ENCODE measurements at places on chromosomes 12 and 14.

DNA sequence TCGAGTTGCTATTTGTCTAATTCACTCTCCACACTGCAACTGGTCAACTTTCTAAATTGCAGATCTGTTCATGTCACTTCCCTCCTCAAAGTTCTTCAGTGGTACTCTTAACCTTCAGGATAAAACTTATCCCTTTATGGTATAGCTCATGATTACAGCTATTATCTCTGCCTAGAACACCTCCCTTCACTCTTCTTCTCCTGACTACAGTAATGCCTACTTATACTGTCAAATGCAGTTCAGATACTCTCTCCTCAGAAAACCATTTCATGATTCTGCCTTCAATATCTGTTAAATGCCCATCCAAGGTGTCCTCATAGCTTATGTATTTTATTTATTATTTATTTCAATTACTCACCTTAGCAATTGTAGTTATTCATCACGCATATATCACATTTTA is 85.5 kb downstream of the FAR2 start:
- DNase-seq: no peak

- DNase-seq: no peak
Observed at GRCh38 chr12:94660436-94660835, 10.1 kb upstream of the TMCC3 start.

GRCh38 chr14:106277503-106277902 is 751.1 kb downstream of the TMEM121 start:
- DNase-seq: no peak

DNA sequence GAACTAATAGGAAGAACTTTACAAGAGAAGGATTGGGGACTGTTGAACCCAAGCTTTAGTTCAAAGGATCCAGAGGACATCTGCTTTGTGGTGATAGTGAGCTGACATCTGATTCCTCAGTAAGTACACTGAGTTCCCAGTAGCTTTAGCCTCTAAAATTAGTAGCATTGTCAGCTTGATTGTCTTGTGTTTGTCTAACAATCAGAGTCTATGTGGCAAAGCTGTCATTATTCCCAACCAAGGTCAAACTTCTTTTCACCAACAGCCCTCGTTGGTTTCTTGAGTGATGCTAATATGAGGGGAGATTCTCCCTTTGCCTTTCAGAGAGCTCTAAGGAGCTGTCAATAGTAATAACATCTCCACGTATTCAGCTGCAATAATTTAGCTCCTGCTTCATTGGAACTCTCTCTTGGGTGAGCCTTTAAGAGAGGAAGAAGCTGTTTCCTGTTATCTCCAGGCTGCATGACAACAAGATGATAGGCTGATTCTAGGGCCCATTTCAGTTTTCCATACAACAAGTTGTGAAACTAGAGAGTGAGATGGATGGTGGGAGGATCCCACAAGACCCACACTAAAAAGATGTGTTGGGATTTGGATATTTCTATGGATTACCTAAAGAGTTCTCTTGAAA is 46.7 kb downstream of the TGFB3 start:
- no peak for DNase-seq

GRCh38 chr12:109822416-109822815 is 10.8 kb downstream of the TRPV4 start:
- DNase-seq: no peak

- no peak for DNase-seq
Observed at GRCh38 chr14:69750495-69750894, 16.4 kb upstream of the SRSF5 start.

GRCh38 chr12:122820838-122821271 is 14.4 kb upstream of the HIP1R start:
- DNase-seq: no peak

- no peak for DNase-seq
Observed at GRCh38 chr14:68805414-68805813, 12.5 kb upstream of the ZFP36L1 start.

GRCh38 chr12:71004578-71004977 is 84.0 kb upstream of the PTPRR start:
- no peak for DNase-seq

DNA sequence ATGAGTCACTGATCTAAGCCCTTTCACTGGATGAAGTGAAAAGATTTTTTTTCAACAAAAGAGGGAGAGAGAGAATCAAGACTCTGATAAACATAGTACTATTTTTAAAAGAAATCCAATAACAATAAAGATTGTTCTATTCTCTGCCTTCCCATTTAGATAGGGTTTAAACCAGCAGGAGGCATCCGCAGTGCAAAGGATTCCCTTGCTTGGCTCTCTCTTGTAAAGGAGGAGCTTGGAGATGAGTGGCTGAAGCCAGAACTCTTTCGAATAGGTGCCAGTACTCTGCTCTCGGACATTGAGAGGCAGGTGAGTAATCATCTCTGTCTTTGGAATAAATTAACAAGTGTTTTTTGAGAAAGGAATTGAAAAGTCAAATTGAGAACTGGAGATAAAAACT is 124.9 kb downstream of the DERA start:
- DNase-seq: no peak

GRCh38 chr14:59316151-59316830 is 127.8 kb downstream of the DAAM1 start:
- DNase-seq: no peak

- no peak for DNase-seq
Observed at GRCh38 chr14:103301512-103302354, 32.3 kb upstream of the EIF5 start.

DNA sequence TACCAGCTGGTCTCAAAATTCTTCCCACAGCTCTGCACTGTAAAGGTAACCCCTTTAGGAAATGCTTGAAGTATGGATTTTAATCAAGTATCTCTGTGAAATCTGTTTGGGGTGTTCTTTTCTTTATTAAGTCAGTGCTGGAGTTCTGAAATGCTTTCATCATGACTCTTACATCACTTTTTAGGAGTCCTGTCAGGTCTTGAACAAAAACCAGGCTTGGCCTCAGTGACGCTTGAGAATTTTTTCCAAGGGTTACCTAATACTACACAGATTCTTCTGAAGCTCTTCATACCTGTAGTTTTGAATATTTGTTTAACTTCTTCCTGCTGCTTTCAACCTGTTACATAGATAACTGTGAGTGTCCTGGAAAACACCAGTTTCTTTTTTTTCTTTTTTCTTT is 47.0 kb upstream of the KCNH3 start:
- DNase-seq: no peak

DNA sequence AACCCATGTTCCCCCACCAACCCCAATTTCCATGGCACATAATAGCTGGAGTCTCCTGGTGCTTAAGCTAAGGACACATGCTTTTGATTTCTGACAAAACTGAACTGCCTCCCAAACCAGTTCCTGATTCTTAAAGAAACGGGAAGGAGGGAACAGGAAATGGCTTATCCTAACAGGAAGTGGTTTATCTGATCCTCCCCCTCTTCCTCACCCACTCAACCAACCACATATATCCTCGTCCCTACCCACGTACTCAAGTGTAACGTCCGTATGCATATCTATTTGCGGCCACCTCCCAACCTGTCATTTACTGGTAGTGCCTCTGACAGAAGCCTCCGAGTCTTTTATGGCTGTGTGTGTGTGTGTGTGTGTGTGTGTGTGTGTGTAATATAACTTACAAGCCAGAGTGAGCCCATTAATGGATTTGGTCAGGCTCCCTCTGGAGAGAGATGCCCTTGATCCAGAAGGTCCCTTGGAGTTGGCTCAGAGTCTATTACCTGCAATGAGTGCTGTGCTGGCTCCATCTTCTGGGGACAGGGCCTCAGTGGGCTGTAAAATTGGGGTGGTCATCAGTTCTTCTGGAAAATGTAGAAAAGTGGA is 7.7 kb downstream of the DAZAP2 start:
- DNase-seq: no peak

GRCh38 chr12:105876396-105876927 is 262.3 kb downstream of the NUAK1 start:
- DNase-seq: no peak

DNA sequence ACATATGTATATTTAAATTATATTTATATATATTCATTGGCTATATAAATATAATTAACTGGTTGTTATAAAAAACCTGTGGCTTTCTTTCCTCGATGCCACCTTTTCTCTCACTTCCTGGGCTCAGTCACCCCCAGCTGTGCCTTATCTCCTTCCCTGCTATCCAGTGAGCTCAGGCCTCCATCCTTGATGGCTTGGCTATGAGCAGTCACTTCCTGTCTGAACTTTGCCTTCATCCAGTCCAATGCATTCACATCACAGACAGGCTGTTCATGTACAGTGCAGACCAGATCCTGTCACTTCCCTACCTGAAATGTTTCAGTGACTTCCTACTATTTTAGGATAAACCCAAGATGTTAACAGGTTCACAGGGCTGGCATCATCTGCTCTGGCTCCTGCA is 115.3 kb upstream of the PRB2 start:
- DNase-seq: no peak

DNA sequence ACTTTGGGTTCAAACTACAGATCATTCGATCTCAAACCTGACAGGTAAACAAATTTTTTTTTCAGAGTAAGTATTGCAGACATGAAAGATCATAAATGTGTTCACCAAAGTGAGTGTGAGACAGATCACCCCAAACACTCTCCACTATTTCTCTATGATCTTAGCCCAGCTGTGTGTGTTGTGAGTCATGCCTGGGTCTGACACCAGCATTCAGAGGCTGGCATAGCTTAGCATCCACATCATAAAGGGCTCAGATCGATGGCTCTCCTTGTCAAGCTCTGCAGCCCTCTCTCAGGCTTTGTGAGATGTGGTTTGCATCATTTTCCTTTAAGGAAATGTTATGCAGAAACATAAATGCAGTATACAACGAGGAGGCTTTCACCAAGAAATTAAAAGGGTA is 164.9 kb downstream of the ETV6 start:
- DNase-seq: no peak

GRCh38 chr12:58313091-58313855 is 371.9 kb downstream of the ATP23 start:
- no peak for DNase-seq

DNA sequence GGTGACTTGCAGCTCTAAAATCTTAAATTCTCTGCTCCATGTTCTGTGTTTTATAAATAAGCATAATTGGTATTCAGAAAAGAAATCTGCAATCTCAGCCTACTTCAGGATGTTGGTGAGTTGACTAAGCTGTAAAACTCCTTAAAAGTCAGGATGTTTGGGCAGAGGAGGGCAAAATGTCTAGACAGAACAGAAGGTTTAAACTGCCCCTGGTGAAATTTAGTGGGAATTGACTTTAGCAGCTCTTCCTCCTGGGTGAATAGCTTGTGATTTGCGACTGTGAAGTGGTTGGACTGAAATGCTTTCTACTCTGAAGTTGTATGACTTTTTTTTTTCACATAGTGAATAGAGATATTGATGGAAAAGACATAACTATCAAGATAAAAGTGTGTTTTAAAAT is 85.8 kb downstream of the CAND1 start:
- no peak for DNase-seq

GRCh38 chr14:27613102-27613501 is 1015.3 kb upstream of the NOVA1 start:
- DNase-seq: no peak

DNA sequence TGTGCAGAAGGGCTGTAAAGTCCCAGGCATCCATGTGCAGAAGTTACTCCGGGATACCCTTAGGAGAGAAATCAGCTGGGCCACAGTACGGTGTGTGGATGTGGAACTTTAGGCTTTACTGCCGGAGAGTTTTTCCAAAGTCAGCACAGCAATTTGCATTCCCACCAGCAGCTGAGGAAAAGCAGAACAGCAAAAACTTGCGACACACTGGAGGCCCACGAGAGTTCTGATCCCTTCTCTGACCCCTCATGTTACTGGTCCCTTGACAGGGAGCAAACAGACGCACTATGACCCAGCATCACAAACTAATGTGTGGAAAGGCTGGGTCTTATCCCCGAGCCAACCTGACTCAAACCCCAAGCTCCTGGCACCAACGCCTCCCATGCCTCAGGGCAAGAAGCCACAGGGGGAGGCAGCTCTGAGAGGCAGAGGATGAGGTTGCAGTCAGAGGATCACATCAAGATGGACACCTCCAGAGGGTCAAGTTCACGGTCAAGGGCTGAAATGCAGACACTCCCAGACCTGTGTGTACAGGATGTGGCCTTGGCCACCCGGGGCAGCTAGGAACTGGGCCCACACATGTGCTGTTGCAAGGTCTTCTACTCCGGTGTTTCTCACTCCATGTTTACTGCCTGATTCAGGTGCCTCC is 38.6 kb downstream of the CCDC88C start:
- no peak for DNase-seq

DNA sequence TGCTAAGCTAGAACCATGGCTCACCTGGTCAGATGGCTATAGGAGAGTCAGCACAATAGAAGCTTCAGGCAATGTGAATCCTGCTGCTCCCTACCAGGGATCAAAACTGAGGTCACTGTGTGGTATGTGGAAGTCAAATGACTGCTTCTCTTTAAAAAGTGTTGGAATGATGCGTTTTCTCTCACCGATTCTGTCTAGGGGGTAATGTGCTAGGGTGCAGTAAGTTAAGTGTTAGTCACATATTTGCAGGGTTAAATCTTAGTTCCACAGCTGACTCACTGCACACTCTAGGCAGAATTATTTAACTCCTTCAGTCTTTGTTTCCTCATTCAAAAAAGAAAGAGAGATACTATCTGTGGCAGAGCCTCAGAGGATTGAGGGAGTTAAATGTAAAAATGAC is 696.6 kb downstream of the DIO2 start:
- no peak for DNase-seq

DNA sequence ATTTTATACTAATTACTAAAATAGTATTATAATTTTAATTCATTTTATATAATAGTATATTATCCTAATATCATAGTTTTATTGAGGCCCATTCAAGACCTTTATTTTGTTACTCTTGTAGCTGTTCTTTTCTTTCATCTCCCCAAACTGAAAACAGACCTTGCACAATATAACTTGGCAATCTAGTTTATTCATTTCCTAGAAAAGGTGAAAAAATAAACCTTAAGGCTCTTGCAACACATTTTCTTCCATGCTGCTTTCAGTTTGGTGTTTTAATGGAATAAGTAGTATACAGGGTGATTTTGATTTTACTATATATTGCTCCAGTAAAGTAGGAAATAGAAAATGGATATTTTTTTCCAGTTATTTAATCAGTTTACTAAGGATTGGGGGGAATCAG is 174.0 kb downstream of the SLC2A13 start:
- DNase-seq: no peak

GRCh38 chr12:117577122-117577657 is 215.8 kb upstream of the NOS1 start:
- DNase-seq: no peak

GRCh38 chr14:23143911-23144310 is 24.9 kb upstream of the CEBPE start:
- no peak for DNase-seq

GRCh38 chr14:51738754-51739153 is 87.0 kb downstream of the FRMD6 start:
- DNase-seq: no peak

GRCh38 chr12:72836194-72836593 is 564.0 kb downstream of the TRHDE start:
- DNase-seq: no peak

GRCh38 chr12:79911889-79912656 is 22.8 kb downstream of the PPP1R12A start:
- no peak for DNase-seq

- no peak for DNase-seq
Observed at GRCh38 chr12:131565267-131566015, 145.4 kb upstream of the SFSWAP start.

DNA sequence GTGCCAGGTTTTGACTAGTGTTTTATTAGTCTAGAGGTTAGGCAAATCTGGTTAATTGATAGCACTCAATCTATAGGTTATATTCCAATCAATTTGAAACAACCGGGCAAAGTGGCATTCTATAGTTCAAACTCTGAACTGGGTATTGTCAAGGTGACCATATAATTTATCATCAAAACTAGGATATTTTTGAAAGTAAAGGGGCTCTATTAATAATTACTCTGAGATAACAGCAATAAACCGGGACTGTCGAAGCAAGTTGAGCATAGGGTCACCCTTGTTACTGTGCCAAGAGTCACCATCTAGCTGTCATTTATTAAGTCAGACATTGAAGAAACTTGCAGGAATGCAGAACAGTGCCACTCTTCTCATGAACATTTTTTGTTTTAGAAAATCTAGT is 321.2 kb downstream of the RAD51B start:
- DNase-seq: no peak
